AG08396 (cell line): ENCODE measurements at places on chromosomes 6 and 20.

DNA sequence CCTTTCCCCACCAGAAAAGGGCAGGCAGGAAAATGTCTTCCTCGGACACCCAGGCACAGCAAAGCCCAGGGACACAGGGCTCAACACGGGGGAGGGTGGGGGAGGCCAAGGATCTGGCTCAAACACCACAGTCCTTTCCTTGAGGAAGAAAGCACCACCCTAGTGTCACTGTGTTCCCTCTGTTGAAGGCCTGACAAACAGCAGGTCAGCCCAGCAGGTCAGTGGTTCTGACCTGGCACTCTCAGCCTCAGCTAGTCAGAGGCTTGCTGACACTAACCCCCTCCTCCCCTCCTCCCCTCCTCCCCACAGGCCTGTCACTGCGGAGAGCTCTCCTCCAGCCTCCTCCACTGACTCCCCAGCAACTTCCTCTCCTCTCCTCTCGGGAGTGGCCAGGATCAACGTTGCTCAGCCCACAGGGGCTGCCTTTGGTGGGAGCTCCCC lies 239.6 kb downstream of the LRFN2 start:
- DNase-seq, result no peak

DNA sequence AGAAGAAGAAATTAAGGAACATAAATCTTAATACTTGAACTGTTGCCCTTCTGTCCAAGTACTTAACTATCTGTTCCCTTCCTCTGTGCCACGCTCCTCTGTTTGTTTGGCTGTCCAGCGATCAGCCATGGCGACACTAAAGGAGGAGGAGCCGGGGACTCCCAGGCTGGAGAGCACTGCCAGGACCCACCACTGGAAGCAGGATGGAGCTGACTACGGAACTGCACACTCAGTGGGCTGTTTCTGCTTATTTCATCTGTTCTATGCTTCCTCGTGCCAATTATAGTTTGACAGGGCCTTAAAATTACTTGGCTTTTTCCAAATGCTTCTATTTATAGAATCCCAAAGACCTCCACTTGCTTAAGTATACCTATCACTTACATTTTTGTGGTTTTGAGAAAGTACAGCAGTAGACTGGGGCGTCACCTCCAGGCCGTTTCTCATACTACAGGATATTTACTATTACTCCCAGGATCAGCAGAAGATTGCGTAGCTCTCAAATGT lies 17.1 kb downstream of the IRF4 start:
- peak; percentile 76 for DNase-seq

DNA sequence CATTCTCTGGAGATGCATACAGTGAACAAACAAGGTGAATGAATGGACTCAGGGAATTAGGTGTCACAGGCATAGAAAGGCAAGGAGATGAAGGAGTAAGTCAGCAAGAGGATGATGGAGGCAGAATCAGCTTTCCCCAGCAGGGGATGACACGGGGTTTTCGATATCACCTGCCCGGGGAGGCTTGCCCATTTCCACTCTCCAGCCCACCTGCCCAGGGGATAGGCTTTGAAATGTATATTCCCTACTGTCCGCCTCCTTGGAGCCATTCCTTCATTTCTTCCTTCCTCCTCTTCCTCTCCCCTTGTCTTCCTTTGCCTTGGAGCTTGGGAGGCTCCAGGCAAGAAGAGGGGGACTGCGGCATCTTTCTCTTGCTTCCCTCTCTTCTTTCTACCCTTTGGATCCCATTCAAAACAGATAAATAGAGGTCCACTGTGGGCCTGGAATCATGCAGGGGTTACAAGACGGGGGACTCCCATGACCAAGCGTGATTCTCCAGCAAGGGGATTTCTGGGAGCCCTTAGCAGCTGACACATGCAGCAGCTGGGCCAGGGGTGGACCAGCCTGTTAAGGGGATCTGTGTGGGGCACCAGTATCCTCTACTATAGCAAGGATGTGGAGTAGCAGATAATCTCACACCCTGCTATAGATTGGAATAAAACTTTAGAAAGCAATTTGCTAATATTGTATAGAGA lies 23.5 kb upstream of the RNF24 start:
- no peak for DNase-seq

GRCh38 chr6:26104457-26105108 lies 17.4 kb downstream of the HFE start:
- no peak for DNase-seq

DNA sequence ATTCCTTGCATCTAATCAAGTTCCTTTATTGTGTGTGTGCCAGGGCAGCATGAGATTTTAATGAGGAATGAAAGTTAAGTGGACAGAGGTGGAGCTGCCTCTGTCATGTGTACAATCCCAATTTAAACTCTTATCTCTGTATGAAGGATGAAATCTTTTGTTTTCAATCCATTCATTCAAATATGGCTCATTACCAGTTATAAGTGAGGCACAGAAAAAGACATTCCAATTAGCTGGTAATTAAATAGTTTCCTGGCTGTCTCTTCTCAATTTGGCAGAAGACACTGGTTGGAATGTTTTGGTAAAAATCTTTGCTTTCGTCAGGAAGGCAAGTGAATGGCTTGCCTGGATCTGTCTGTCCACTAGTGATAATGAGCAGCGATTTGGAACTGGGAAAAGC lies 46.4 kb downstream of the CLVS2 start:
- no peak for DNase-seq

DNA sequence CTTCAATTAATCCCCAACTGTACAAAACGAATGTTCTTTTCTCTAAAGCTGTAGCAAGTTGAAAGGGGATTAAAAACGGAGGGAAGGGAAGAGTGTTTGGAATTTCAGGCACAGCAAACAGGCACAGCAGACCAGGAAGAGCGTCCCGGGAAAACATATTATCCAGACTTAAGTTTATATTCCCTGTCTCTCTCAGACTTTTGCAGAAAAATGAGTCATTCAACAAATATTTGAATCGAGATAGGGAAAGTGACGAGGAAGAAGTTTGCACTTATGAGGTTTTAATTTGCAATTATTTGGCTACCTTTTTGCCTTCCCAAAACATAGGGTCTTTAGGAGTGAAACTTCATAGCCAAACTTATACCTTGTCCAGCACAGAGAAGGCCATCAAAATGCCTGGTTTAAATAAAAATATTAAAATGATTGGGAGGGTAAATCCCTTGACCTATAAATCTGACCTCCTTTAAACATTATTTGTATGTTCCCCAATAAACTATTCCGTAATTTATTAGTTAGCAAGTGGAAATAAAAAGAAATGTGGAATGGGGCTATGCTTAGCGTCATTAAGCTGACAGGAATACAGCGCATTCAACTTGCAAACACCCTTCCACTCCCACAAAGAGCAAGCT lies 16.0 kb downstream of the HFE start:
- no peak for DNase-seq

GRCh38 chr20:35870541-35871258 lies 83.6 kb downstream of the SCAND1 start:
- DNase-seq, result no peak

DNA sequence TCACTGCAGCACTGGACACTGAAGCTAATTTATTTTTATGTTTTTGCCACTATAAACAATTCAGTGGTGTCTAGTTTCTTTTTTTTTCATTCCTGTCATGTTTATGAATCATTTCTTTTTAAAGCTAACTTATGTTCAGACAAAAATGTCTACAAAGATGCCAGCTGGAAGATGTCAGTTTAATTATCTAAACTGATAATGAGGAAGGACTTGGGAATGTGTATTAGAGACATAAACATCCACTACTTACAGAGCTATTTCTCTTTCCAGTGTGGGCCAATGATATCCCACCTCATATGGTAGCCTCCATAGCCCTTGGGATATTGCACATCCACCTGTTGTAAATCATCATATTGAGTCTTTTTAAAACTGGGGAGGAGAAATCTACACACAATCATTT lies 132.1 kb upstream of the FAM184A start:
- DNase-seq, result no peak

DNA sequence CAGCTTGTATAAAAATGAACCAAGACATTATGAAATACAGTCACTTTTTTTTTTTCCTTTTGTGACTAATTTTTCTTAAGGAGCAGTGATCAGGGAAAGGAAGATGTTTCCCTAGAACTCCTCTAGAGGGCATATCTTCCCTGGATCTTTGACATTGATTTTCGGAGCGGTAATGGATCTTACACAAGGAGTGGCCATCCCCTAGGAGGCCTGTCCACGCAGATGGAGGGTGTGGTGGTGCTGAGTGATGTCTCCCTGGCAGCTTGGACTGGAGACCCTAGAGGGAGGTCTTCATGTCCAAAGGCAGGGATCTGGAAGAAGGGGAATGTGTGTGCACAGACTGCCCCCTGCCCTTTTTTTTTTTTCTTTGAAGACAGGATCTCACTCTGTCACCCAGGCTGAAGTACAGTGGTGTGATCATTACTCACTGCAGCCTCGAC lies 7.0 kb upstream of the KIFC1 start:
- DNase-seq, result peak; percentile 58

DNA sequence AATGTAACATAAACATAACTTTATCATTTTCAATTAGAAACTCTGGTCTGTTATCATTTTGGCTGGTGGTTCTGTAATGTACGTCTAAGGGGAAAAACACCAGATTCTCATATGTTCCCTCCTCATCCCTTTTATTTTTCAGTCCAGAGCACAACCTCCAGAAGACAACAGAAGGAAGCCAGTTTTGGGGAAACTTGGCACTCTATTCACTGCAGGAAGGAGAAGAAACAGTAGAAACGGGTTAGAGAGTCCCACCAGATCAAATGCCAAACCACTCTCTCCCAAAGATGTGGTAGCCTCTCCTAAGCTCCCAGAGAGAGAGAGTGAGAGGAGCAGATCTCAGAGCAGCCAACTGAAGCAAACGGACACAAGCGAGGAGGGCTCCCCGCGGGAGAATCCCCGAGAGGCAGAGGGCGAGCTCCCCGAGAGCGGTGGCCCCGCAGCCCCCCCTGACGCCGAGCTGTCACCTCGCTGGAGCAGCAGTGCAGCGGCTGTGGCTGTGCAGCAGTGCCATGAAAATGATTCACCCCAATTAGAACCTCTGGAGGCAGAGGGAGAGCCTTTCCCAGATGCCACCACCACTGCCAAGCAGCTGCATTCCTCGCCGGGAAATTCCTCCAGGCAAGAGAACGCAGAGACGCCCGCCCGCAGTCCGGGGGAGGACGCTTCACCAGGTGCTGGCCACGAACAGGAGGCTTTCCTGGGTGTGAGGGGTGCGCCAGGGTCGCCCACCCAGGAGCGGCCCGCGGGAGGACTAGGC lies 117.8 kb downstream of the RTN4IP1 start:
- DNase-seq, result peak; percentile 81

- no peak for DNase-seq
Measured at GRCh38 chr20:36606158-36607066, 833 bp downstream of the RAB5IF start.

- no peak for DNase-seq
Measured at GRCh38 chr6:17940151-17940792, 47.2 kb downstream of the KIF13A start.

- DNase-seq, result no peak
Measured at GRCh38 chr20:61303675-61304074, 51.6 kb downstream of the CDH4 start.

DNA sequence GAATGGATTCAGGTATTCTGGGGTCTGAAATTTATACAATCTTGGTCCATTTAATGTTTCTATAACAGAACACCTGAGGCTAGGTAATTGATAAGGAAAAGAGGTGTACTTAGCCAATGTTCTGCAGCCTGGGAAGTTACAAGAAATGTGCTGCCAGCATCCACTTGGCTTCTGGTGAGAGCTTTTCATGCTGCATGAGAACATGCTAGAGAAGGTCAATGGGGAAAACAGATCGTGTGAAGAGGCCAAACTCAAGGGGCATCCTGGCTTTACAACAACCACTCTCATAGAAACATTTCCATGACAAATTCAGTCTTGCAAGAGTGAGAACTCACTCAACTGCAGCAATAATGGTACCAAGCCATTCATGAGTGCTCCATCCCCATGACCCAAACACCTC lies 16.8 kb downstream of the IL22RA2 start:
- no peak for DNase-seq

DNA sequence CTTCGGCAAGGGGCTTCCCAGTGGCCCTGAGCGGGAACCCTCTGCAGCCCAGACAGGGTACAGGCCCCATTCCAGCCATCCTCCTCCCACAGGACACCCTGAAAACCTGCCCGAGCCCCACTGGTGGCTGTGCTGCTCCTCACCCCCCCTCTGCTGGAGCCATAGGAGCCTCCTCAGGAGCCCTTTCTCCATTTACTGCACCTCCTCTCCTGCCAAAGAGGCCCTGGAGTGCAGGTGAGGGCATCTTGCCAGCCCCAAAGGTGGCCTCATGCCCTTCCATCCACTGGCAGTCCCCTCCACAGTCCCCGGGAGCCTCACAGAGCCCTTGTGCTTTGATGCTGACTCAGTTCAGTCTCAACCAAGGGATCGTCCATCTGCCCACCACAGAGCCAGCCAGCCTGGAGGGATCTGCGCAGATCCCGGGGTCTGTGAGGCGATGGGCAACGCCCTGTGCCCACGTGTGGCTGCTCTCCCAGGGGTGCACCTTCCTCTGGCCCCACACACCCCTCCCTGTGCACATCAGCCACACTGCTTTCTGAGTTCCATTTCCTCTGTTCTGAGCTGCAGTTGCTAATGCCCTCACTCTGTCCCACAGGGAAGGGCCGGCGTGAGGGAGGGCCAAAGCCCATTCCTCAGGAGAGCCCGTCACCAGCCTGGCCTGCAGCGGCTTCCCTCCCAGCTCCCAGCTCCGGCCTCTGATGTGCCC lies 228.5 kb downstream of the DLL1 start:
- no peak for DNase-seq

DNA sequence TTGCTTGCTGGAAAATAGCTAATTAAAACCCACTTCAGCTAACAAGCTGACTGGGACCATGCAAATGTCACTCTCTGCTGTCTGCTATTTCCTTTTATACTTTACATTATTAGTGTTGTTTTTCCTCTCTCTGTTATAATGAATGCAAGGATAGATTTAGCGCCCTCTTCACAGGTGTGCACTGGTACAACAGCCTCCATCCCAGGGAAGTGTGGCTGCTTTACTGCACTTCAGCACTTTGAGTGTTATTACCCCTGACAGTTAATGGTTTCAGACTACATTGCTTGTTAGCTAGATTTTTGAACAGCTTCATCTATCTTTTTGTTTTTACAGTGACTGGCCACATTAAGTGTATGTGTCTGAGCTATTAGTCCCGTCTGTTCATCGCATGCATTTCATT lies 405.7 kb downstream of the RNF144B start:
- DNase-seq, result no peak

DNA sequence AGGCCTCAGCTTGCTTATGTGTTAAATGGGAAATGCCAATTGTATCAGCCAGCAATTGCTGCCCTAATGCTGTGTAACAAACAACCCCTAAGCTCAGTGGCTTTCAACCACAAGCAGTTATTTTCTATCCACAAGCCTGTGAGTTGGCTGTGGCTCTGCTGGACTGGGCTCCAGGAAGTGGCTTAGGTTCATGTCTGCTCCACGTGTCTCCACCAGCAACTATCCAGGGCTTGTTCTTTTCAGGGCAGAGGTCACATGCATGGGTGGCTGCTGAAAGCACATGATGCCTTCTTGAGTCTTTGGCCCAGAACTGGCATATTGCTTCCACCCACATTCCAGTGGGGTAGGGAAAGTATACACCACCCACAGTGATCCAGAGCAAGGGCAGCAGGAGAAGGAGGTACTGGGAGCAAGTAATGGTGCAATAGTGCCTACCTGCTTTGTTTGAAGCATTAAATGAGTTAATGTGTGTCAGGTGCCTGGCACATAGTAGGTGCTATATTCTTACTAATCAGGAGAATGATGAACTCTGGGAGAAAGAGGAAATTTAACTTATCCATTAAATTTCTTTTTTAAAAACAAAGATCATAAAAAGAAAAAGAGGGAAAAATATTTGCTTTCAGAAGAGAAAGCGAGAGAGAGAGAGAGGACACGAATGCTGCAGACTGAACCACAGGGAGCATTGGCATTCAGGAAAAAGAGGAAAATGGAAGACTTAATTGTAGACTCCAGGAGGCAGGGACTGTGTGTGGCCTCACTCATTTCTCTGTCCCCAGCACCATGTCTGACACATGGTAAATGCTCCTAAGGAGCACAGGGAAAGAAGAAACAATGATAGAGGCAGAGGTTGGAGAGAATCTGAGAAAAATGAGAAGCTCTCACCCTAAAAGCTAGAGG lies 25.2 kb upstream of the RNF24 start:
- no peak for DNase-seq
